AG08396 (cell line): ENCODE measurements at places on chromosomes 12 and 14.

DNA sequence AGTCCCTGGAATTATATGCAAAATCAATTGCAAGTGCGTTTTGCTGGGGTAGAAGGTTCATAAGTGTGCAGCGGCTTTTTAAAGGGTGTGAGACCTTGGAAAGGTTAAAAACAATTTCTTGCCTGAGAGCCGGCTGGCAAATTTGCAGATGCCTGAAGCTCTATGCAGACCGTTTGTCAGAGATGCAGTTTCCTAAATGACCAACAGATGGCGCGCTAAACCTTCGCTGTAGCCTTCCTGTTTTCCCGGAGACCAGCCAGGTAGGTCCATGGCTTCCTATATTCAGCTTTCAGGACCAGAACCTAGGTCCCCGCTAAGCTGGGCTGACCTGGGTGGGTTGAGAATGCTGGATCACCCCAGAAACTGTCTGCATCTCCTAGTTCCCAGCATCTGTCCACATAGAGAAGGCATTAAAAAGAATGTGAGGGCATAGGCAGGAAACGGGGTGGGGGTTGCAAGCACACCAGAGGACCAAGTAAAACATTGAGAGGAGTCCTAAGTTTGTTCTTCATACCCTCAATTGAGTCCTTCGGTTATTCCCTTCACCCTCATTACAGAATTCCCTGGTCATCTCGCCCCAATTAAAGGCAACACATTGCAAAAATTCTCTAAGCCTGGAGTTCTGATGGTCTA is 5.7 kb upstream of the NOS1 start:
- peak; percentile 84 for DNase-seq

- DNase-seq, result peak; percentile 34
These were observed 107.2 kb downstream of the DUSP6 start for GRCh38 chr12:89245090-89245489.

- no peak for DNase-seq
These were observed 4.1 kb upstream of the WIF1 start for GRCh38 chr12:65125247-65125646.

DNA sequence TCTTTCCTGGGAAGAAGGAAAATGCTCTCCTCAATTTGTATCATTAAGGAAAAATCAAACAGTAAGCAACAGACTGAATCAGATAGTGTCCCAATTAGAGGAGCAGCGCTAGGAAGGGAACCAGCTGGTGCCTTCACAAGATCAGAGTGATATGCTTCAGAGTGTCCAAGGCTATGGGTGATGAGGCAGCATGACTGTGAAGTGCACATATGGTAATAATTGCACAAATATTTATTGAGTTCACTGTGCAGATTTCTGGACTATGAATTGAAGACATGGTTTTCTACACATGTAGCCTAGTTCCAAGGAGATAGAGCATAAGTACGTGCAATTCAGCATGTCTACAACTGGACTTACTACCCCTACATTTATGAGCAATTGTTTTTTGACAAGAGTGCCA is 78.8 kb upstream of the EVL start:
- DNase-seq, result no peak

- DNase-seq, result no peak
These were observed 29.5 kb downstream of the CACNA1C start for GRCh38 chr12:2082321-2082720.

DNA sequence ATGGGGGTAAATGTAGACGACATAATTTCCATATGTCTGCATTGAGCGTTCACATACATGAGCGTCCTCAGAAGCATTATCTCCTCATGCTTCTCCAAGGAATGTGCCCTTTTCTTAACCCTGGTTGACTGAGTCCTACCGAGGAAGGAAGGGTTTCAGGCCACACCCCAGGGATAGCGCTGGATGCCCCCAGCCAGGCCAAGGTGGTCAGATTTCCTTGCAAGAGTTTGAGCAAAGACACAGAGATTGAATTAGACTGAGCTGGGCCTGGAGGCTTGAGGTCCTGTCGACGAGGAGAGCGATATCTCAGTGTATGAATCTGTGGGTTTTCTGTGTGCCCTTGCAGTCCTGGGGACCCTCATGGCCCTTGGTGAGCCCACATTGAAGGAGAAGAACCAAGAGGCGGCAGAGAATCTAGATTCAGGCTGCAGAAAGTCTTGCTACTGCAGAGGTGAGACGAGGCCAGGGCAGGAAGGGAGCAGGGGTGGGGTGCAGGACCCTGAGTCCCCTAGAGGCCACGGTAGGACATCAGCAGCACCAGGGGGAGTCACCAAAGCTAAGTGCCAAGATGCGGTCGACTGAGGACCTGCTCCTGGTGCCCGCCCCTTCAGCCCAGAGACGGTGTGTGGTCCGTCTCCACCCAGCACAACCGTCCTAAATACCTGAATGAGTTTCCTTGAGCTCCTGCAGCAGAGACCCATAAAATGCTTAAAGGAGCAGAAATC is 94.7 kb upstream of the DIO3 start:
- no peak for DNase-seq

GRCh38 chr12:3127832-3128231 is 50.7 kb downstream of the TSPAN9 start:
- no peak for DNase-seq

- DNase-seq, result no peak
These were observed 2.8 kb downstream of the ADAM21 start for GRCh38 chr14:70454731-70455130.

DNA sequence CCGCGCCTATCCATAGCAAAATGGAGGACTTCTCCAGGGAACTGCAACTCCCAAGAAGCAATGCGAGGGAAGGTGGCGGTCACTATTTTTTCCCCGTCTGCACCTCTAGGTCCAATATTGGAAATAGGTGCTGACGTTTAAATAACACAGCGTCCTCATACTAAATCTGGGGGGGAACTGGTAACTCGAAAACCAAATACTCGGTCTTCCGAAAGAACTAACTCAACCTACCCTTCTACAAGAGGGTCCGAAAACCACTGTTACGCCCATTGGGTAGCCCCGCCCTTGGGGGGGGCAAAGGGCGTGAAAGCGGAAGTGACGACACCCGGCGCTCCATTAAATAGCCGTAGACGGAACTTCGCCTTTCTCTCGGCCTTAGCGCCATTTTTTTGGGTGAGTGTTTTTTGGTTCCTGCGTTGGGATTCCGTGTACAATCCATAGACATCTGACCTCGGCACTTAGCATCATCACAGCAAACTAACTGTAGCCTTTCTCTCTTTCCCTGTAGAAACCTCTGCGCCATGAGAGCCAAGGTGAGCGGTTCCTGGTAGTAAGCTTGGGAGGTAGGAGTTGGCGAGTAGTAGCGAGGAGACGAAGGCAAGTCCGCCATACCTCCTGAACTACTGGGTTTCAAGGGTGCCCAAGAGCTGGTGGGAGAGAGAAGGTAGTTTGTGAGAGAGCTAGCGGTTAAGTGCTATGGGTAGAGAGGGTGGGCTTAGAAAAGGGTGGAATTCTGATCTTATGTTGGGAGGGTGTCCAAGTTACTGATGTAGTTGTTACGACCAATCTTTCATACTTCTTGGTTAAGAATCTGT is at the start of gene RPL41:
TSS of gene RPL41 (plus strand) at position 367 of the 815 bp plus-strand sequence.
- DNase-seq, result peak; percentile 83

GRCh38 chr14:71523630-71524319 is 408.5 kb upstream of the RGS6 start:
- DNase-seq, result no peak

GRCh38 chr12:45214749-45215418 is 1.0 kb upstream of the ANO6 start:
- no peak for DNase-seq

DNA sequence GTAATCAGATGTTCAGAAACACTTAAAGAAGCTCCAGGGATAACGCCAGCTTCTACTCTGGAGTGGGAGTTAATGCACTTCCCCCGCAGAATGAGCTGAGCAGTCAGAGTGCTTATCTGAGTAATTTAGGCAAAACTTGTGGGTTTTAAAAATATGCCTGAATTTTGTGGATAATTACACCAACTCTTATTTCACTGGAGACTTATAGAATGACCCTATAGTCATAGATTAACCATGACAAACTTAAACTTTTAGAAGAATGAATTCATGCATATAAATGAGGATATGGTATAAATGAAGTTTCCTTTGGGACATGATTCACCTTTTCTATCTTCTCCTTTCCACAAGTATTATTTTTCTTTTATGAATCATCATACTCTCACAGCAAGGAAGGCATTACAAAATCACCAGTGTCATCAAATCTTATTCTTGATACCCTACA is 241.1 kb upstream of the FBXO33 start:
- DNase-seq, result no peak

- no peak for DNase-seq
These were observed 523.4 kb downstream of the FSCB start for GRCh38 chr14:43983721-43984120.

GRCh38 chr14:102323102-102323501 is 3.6 kb downstream of the ZNF839 start:
- peak; percentile 67 for DNase-seq

DNA sequence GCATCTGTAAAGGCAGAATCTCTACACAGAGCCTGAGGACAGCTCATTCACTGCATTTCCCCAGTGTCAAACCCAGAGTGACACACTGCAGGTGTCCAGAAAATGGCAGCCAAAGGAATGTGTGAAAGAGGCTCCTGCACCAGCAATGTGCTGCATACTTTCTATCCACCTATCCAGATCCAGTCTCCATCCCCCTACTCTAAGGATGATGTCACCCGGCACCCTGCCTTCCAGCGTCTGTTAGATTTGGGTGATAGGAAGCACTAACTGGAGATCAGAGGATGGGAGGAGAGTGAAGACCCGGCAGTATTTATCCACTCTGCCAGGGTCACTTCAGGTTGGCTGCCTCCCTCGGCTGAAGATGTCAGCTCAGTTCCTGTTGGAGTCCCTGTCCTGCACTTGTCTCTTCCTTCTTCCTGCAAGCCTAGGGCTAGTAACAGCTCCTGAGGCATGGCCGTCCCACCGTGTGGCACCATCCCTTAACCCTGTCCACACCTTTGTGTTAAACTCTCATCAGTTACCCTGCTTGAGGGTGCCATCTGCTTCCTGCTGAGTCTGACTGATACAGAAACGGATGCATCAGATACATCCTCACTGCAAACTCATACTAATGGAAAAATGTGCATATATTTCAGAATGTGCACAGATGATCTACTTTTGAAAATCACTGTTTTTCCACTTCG is 13.0 kb upstream of the GPR68 start:
- no peak for DNase-seq

- DNase-seq, result peak; percentile 23
These were observed 19.9 kb upstream of the NEDD1 start for GRCh38 chr12:96886998-96887677.

DNA sequence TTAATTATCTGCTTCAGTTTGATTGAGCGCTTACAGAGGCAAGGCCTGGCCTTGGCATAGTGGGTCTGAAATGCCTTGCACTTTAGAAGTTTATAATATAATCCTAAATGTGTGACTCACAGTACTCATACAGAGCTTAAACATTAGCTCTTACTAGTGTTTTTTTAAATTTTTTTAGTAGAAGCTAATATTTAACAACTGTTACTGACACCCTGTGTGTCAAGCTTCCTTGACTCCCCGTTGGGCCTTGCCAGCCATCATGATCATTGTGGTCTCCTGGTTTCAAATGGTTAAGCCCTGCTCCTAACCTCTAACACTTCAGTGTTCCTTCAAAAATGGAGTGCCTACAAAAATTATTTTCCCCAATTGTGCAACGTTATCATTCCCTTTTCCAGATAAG is 126.9 kb downstream of the GALC start:
- no peak for DNase-seq

GRCh38 chr12:132162508-132163031 is 18.3 kb downstream of the NOC4L start:
- peak; percentile 89 for DNase-seq

DNA sequence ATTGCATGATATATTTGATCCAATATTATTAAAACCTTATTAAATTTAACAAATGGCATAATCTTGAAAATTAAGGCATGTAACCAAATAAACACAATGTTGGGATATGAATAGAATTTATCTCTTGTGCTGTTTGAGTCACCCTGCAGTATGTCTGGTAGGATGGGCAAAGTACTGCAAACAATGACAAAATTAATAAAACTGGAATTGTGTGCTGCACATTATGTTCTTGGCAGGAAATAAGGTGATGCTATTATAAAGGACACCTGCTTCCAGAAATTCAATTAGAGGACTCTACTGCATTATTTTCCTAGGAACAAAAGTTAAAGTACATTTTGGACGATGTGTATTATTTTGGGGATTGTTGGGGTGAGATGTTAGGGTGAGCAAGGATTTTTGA is 132.7 kb downstream of the PPFIA2 start:
- DNase-seq, result no peak

DNA sequence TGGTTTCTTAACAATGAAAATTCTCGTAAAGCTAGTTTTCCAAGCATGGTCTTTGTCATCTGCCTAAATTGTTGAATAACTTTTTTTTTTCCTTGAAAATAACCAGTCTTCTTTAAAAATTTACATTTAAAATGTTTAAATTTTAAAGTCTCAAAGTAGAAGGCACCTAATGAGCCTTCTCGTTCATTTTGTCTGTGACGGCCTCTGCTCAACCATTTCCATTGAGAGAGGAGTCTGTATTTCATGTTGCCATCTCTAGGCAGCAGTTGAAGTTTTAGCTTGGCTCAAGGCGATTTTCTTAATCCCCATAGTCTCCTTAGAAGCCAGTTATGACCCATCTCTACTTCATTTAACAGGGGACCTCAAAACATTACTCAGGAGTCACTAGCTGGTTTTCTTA is 69.1 kb downstream of the PAPOLA start:
- no peak for DNase-seq

- DNase-seq, result no peak
These were observed 3.1 kb downstream of the CEBPE start for GRCh38 chr14:23115918-23116317.

GRCh38 chr12:54829511-54829910 is 24.8 kb upstream of the MUCL1 start:
- no peak for DNase-seq

DNA sequence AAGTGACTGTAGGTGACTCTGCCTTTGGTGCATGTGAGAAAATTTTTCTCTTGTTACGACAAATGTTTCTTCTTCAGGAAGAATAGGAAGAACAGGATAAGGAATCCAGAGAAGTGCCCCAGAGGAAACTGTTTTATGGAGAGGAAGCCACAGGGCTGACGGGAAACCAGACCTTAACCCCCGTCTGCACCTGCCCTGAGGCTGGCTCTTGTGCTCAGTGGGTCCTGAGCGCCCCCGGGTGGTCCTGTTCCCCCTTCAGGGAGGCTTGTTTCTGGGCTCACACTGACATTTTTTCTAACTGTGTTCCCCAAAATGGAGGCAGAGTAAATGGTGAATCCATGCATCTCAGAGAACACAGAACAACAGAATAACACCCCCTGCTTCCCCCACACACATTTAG is 691.8 kb downstream of the TMEM121 start:
- no peak for DNase-seq

DNA sequence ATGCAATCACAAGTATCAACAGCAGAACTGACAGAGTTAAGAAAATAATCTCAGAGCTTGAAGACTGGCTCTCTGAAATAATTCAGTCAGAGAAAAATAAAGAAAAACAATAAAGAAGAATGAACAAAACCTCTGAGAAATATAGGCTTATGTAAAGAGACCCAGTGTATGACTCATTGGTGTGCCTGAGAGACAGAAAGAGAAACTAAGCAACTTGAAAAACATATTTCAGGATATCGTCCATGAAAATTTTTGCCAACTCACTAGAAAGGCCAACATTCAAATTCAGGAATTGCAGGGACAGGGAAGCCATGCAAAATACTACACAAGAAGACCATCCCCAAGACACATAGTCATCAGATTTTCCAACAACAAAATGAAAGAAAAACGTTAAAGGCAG is 56.2 kb downstream of the APOBEC1 start:
- DNase-seq, result no peak

- no peak for DNase-seq
These were observed 94.0 kb upstream of the PLEKHA5 start for GRCh38 chr12:19035536-19035935.

- no peak for DNase-seq
These were observed 80.1 kb downstream of the CHST11 start for GRCh38 chr12:104536841-104537240.

- no peak for DNase-seq
These were observed 72.4 kb upstream of the CHST11 start for GRCh38 chr12:104384141-104384880.
